Breast epithelium (tissue), 4 donors: ENCODE measurements at places on chromosomes 2 and 18. TPM values are rescaled to one million over a fixed set of nuclear protein-coding genes. Genes with fewer than 3 reads are reported as not detected.

- peak; percentile 78 for DNase-seq
Measured at GRCh38 chr2:28452534-28453081, 43.3 kb upstream of the PLB1 start.

- H3K27me3 ChIP-seq = no peaks in the 10 kb centered on the region
- no peaks in the 10 kb centered on the region for H3K36me3 ChIP-seq
- H3K4me3 ChIP-seq = no peak overlapping the region
- no peak for DNase-seq
- no peaks in the 10 kb centered on the region for H3K4me1 ChIP-seq
Measured at GRCh38 chr2:124112966-124113365, 87.9 kb downstream of the CNTNAP5 start.

GRCh38 chr18:63131106-63131958 lies 188.2 kb downstream of the BCL2 start:
- peak overlapping the region; percentile 62 for H3K27ac ChIP-seq
- H3K4me1 ChIP-seq = peaks cover 7% of the 10 kb centered on the region
- H3K4me3 ChIP-seq = no peak overlapping the region
- H3K27me3 ChIP-seq = no peaks in the 10 kb centered on the region

DNA sequence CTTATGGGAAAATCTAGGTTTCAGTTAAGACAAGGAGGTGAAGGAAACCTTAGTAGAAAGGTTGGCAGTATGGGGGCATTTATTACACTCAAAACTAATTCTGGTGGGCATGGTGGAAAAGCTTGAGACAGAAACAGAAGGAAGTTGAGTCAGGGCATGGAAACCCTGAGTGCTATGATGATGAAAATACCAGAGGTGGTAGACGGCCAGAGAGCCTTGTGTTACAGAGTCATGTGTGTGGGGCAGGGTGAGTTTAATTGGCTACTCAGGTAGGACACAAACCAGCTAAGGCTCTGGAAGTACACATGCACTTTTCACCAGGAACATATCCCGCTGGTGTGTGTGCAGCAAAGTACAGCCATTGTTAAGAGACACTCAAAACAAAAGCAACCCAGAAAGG lies 20.7 kb upstream of the FAM136A start:
- no peaks in the 10 kb centered on the region for H3K4me1 ChIP-seq
- H3K4me3 ChIP-seq = no peak overlapping the region
- no peaks in the 10 kb centered on the region for H3K27me3 ChIP-seq
- no peak overlapping the region for H3K27ac ChIP-seq

DNA sequence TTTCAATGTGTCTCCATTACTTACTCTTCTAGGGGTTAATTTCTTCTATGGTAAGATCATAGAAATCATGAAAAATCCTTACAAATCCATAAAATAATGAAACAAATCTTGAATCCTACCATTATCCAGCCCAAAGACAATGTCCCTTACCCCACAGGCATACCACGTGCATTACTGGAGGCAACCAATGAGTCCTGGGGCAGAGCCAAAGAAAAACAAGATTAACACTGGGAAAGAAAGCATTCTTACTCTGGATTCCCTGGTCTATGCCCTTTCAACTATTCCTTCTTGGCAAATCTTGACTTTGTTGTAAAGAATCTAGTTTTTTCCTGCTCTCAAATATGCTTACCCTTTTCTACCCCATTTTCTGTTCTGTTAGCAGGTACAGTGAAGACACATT lies 3.1 kb upstream of the GALNT1 start:
- no peaks in the 10 kb centered on the region for H3K27me3 ChIP-seq
- H3K27ac ChIP-seq = no peak overlapping the region
- H3K4me3 ChIP-seq = no peak overlapping the region
- DNase-seq = no peak

- H3K4me3 ChIP-seq = no peak overlapping the region
- no peaks in the 10 kb centered on the region for H3K27me3 ChIP-seq
- no peak overlapping the region for H3K27ac ChIP-seq
Measured at GRCh38 chr2:193537531-193537930, 1342.8 kb upstream of the TMEFF2 start.

DNA sequence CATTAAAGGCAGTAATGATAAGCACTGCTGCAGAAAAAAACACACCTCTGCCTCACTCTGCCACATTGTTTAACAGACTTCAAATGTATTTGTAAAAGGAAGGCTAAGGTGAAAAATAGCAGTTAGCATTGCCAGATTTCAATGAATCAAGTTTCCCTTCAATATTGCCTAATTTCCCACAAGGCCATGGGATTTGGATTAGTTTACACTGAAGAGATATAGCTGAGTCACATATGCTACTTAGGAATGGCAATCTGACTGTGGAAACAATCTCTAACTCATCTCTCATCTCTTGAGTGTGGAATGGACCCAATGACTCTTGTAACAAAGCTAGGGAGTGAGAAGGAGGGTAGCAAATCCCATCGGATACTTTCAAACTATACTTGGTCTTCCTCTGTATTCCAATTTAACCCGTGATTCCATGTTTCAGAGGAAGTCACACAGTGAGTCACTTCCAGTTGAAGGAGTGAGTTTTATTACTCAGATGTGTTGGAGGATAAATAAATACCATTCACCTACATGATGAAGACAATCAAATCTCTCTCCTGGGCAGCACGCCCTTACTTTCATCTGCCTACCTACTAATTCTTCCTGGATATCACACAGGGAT lies 5.1 kb downstream of the B4GALT6 start:
- no peak overlapping the region for H3K27ac ChIP-seq
- peaks cover 4% of the 10 kb centered on the region for H3K4me1 ChIP-seq
- H3K36me3 ChIP-seq = no peaks in the 10 kb centered on the region

VSNL1 gene
- total RNA-seq = 0.80 TPM
